RWPE2 (cell line): ENCODE measurements at places on chromosomes 7 and 10.

DNA sequence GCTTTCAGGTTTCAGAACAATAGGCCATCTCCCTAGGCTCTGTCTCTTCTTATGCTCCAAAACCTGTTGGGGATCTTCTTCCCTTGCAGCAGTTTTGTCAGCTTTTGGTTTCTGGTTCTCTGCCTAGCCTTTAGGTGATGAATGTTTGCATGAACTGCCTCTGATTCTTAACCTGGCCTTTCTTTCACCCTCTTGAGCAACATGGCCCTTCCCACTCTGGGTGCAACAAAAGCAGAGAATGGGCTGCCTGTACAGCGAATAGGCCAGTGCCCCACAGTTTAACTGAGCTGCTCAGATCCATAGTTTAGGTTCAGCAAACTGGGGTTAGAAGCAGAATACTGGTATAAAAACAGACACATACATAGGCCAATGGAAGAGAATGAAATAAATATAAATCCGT, 18.1 kb upstream of the NUP205 start:
- DNase-seq = no peak

GRCh38 chr10:116974456-116975005, 30.5 kb downstream of the SHTN1 start:
- no peak for DNase-seq

GRCh38 chr7:156999958-157000726, 10.3 kb downstream of the MNX1 start:
- no peak for DNase-seq

GRCh38 chr7:151537818-151538561, 18.3 kb upstream of the RHEB start:
- no peak for DNase-seq

DNA sequence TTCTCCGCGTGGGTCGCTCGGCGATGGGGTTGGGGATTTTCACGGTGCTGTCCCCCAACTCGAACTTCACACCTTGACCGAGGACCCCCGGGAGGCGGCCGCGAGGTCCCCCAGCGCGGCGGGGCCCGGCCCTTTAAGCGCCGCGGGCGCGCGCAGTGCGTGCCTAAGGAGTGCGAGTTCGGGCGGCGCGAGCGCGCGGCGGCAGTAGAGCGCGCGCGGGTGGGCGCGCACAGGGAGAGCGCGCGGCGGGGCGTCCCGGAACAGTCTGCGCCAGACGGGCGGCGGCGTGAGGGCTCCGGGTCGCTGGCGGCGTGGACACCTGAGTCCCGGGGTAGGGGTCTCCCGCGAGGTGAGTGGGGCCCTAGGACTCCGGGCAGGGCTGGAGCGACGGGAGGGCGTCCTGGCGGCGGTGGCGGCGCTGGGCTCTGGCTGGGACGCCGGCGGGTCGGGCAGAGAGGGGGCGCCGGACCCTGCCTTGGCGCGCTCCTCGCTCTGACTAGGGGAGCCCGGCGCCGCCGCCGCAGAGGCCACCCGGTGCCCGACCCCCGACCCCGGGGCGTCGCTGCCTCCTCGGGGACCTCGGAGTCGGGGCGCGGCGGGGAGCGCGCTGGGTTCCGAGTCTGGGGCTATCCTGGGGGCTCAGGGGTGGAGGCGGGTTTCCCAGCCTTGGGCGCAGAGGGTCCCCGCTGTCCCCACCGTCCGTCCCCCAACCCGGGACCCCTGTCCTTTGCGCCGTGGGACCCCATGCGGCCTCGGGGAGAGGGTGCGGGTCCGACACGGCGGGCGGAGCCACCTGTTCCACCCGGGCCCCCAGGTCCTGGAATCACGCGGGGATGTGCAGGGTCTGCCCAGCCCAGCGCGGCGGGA, at the start of gene PROSER2:
TSS of gene PROSER2 (plus strand) at position 235 of the 867 bp plus-strand sequence. CDS start 28,722 bp downstream, outside the sequence.
- DNase-seq = no peak

DNA sequence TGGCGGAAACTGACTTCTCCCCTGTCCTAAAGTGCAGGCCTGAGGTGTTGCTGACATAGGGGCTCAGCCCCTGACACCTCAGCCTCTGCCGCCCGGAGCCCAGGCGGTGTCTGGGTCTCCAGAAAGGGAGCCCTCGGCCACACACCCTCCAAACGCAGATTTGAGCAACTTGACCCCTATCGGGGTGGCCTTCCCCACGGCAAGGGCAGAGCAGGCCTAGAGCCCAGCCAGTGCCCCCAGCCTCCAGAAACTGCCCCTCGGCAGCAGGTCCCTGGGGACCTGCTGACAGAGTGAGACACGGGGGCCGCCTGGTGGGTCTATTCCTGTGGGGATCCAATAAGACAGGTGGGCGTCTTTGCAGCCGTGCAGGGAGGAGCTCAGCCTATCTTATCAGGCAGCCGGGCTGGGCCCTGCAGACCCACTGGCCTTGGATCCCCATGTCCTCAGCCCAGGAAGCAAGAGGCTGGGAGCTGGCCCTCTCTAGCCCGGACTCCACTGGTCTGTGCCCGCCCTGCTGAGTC, 11.0 kb downstream of the TMEM184A start:
- DNase-seq = no peak

DNA sequence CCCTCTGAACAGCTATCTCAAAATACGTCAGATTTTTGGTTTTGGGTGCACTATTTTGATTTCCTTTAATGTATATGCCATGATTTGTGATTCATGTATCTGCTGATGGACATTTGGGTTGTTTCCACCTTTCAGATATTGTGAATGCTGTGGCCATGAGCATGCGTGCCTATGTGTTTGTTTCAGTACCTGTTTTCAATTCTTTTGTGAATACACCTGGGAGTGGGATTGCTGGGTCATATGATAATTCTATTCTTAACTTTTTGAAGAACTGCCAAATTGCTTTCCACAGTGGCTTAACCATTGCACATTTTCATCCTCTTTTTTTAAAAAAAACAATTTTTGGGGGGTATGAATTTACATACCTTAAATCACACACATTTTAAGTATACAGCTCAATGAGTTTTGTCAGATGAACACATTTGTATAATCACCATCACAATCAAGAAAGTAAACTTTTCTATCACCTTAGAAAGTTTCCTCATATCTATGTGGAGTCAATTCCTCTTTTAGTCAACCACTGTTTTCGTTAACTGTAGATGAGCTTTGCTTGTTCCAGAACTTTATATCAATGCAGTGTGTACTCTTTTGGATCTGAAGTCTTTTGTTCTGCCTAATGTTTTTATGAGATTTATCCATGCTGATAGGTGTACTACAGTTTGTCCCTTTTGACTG, 36.9 kb downstream of the CYP26A1 start:
- no peak for DNase-seq

- DNase-seq = no peak
These were observed 55.9 kb upstream of the MXI1 start for GRCh38 chr10:110151467-110151866.

DNA sequence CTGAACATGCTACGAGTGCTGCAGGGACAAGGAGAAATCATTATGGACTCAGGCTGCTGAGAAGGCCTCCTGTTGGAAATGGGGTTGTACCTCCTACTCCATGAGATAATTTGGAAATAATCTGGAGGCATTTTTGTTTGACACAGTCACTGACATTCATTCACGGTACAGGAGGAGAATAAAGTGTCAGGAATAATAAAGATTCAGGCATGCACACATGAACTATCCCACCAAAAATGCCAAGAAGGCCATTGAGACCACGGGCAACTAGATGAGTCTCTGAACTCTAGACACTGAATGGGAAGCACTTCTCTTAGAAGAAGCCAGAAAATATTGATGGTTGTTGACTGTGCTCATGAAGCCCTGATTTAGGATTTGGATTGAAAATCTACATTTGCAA, 220.9 kb upstream of the HABP2 start:
- no peak for DNase-seq

- DNase-seq = no peak
These were observed 1.2 kb downstream of the COX19 start for GRCh38 chr7:974172-974571.

DNA sequence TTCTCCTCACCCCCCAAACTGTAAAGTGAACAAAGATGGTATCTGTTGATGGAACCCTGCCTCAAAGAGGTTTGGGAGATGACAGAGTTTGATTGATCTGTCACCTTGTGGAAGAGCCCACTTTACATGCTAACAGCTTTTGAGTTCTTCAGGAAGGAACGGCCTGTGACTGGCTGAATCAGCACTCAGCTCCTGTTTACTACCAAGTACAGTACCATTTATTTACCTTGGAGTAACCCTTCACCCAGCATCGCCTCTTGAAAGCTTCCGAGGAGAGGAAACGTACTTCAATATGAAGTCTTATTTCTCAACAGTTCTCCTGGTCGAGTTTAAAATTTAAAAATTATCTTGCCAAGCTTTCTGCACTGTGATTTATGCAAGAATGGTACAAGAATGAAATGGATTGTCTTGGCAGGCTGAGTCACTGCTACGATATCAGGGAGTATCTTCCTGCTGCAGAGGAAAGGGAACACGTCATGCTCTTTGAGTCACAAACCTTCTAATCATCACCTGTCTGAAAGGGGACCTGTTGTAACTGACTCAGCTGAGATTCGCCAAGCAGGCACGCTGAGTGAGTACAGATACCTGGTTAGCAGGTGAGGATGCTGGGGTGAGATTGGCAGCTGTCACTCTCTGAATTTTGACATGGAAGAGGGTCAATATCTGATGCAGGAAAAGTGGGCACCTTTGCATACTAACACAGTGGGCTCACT, 30.1 kb downstream of the KLF6 start:
- DNase-seq = peak; percentile 80

DNA sequence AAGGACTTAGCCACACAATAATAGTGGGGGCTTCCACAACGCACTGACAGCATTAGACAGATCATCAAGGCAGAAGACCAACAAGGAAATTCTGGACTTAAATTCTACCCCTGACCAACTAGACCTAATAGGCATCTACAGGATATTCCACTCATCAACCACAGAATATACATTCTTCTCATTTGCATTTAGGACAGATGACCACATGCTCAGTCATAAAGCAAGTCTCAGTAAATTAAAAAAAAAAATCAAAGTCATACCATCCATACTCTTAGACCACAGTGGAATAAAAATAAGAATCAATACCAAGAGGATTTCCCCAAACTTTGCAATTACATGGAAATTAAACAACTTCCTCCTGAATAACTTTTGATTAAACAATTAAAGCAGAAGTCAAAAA, 155.9 kb downstream of the CDK14 start:
- DNase-seq = no peak

- no peak for DNase-seq
These were observed 168.1 kb downstream of the WNT2 start for GRCh38 chr7:117154721-117155120.

GRCh38 chr10:74039561-74040145, 41.7 kb downstream of the VCL start:
- DNase-seq = no peak

DNA sequence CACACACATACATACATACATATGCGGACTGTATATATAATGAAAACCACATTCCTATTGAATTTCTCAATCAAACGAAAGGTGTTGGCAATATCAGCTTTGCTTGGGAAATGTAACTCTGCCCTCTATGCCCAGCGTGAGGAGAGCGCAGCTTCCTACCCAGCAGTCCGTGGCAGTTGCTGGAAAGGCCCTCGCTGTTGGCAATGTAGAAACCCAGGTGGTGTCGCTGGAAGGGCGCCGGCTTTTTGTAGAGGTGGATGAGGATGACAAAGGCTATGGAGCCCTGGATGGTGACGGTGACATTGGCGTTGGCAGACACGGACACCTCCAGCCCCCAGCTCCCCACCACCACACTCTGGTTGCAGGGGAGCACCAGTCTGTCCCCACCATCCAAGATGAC, 100.9 kb downstream of the ITIH5 start:
- no peak for DNase-seq

DNA sequence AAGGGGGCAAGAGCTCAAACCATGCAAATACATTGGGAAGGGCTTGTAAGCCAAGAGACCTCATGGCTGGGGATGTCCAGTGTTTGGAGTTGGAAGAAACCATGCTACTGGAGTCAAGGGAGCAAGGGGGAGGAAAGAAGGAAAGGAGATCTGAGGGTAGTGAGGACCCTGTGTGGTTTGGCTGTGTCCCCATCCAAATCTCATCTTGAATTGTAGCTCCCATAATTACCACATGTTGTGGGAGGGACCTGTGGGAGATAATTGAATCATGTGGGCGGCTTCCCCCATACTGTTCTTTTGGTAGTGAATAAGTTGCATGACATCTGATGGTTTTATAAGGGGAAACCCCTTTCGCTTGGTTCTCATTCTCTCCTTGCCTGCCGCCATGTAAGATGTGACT, 56.5 kb upstream of the ADRB1 start:
- DNase-seq = no peak

DNA sequence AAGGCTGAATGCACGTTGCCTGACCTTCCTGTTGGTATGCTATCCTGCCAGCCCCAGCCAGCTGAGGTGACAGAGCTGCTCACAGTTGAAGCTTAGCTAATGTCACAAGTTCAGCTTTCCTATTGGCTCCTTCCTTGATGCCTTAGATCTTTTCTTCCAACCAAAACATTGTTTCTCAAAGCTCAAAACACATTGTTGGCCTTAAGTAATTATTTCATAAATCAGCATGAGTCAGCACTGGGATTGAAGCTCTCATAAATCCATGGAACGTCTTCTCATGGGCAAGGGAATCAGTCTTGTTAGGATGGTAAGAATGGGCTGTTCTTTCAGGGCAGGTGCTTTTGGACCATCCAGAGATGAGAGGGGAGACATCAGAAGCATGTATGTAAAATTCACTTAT, 128.1 kb upstream of the SAMD8 start:
- no peak for DNase-seq

- no peak for DNase-seq
These were observed 1174.3 kb downstream of the XPNPEP1 start for GRCh38 chr10:108749042-108749441.

- no peak for DNase-seq
These were observed 38.5 kb upstream of the ITPRID1 start for GRCh38 chr7:31475368-31475767.

GRCh38 chr7:32059289-32060011, 10.8 kb downstream of the PDE1C start:
- no peak for DNase-seq

GRCh38 chr10:124354411-124355382, 64.0 kb downstream of the OAT start:
- DNase-seq = no peak

DNA sequence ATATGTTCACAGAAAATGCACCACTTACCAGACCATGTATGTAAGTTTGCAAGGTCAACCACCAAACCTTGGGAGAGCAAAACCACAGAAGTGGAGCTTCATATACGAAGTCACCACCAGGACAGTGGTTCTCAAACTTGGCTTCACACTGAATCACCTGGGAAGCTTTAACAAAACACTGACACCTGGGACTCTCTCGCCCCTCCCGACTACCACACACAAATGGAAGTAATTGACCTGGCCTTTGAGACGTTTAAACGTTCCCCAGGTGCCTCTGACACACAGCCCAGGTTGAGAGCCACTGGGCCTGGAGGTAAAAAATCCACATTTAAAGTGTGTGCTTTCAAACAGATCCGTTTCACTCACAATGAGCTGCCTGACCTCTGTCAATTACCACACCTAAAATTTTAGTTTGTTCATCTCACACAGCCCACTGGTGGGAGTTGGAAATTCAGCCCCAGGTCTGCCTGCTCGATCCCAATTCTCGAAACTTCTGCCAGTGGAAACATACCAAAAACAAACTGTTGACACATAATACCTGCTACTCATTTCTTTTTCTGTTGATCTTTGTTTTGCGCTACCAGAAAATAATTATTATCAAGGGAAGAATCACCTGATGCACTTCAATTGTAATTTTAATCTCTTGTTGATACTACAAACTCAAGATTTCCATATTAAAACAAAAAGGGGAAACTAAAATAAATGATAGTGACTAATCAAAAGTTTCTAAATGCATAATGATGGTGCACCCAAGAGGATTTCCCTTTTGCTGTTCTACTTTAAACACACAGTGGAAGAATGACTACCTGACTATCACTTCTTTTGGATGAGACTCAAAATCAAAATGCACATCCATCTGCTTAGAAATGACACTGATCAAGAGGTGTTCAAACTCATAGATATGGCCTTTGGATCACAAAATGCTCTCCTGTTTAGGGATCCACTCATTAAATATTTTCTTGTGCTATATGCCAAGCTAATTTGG, 26.6 kb downstream of the CDNF start:
- no peak for DNase-seq
